ENCODE measurements at places on chromosomes 16 and 17.

GRCh38 chr17:83109793-83110645 is 30.6 kb downstream of the METRNL start:
- DNase-seq = no peak

DNA sequence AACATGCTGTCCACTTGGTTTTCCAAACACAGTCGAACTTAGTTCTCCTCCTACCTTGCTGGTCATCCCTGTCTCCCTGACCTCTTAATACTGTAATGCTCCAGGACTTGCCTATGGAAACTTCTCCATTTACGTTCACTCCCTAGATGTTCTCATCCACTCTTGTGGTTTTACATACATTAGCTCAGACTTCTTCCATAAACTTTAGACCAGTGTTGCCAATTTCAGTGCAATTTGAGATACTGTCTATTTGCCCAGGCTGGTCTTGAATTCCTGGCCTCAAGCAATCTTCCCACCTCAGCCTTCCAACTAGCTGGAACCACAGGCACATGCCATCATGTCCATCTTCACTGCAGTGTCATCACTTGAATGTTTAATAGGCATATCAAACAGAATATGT is 1.5 kb downstream of the MATCAP1 start:
- no peak for DNase-seq

GRCh38 chr17:68572138-68572842 is 28.9 kb downstream of the FAM20A start:
- no peak for DNase-seq

- DNase-seq = no peak
Observed at GRCh38 chr17:69959283-69959682, 115.7 kb upstream of the KCNJ16 start.

- no peak for DNase-seq
Observed at GRCh38 chr17:82963104-82963950, 116.1 kb upstream of the METRNL start.

DNA sequence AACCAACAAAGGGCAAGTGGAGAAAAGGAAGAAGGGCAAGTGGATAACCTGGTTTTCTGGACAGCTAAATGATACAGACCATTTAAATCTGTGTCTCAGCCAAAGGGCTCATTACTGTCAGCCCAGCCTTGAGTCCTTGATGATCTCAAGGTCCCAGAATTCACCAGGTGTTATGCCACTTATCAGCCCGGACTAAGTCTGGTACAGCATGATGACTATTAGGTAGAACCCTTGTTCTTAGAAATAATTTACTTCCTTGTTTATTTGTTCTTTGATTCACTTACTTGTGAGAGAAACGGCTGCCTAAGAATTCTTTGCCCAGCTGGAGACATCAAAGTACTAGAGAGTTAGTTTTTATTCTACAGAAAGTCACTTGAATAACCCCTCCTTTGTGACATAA is 3.5 kb downstream of the PDILT start:
- DNase-seq = no peak

- no peak for DNase-seq
Observed at GRCh38 chr16:9612267-9612666, 520.8 kb downstream of the HAPSTR1 start.

DNA sequence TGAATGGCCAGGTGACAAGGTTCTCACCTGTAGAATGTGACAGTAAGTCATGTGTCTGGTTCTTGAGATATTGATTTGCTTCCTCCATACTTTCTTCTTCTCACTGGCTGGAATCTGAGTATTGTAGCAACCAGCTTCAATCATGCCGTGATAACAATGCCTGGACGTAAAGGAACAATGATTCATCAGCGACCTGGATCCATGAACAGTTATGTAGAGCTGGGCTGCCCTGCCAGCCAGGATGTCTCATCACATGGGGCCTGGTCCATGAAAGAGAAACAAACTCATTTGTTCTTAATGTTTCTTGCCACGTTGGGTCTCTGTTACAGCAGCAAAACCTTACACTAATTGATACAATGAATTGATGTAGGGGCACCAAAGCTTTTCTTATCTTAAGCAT is 627.2 kb downstream of the TOX3 start:
- DNase-seq = no peak

DNA sequence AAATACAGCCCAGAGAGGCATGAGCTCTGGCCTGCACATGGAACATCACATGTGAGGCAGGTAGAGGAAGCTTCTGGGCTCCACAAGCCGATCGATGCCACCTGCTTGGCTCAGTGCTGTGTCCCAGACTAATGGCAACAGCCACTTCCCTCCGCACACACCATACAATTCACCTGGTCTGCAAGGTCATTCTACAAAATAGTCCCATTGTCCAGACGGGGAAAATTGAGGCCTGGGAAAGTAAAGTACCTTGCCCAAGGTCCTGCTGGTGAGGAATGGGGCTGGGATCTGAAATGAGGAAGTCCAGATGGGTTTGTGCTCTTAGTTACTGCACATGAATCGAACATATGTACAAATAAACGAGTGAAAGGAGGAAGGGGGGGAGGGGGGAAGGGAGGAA is 88.0 kb downstream of the LITAF start:
- DNase-seq = no peak

GRCh38 chr16:47528431-47528830 is 67.3 kb downstream of the PHKB start:
- no peak for DNase-seq

- no peak for DNase-seq
Observed at GRCh38 chr16:83802554-83803205, 5.1 kb upstream of the HSBP1 start.

- no peak for DNase-seq
Observed at GRCh38 chr17:37446027-37446426, 39.3 kb downstream of the TADA2A start.

GRCh38 chr16:75044800-75045361 is 46.1 kb downstream of the ZNRF1 start:
- DNase-seq = no peak

DNA sequence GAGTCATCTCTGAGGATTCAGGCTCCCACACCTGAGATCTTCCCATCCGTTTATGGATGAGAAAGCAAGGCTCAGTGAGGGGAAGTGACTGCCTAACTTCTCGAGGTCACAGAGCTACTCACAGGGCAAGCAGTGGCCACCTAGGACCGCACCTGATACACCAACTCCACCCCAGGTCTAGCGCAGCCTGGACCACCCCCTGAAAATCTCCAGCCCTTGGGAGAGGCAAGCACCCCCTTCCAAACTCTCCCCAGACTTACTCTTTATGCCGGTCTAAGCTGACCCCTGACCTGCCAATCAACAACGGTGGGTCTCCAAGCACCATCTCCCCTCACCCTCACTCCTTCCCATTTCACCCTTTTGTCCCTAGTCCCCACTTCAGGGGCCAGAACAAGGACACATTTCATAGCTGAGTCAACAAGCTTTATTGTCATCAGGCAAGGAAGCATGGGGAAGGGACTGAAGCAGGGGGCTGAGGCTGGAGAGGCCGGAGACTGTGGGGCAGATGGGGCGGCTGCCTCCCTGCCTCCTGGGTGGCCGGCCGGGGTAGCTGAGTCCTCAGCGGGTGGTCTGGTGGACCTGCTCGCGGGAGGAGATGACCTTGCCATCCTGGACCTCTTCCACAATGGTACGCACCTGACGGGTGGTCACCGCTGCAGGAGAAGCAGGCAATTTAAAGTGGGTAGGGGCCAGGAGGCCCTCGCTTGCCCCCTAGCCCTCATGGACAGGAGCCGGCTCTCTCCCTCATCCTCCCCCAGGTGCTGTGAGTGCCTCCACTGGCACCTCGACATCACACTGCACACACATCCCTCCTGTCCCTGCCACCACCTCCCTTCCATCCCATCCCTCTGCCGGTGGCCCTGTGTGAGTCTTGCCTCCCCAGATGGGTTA is 5.1 kb downstream of the KRT17 start:
- DNase-seq = no peak

- DNase-seq = peak; percentile 16
Observed at GRCh38 chr16:75074920-75075687, 41.5 kb downstream of the LDHD start.

GRCh38 chr17:33732116-33732515 is 439.0 kb upstream of the ASIC2 start:
- no peak for DNase-seq

DNA sequence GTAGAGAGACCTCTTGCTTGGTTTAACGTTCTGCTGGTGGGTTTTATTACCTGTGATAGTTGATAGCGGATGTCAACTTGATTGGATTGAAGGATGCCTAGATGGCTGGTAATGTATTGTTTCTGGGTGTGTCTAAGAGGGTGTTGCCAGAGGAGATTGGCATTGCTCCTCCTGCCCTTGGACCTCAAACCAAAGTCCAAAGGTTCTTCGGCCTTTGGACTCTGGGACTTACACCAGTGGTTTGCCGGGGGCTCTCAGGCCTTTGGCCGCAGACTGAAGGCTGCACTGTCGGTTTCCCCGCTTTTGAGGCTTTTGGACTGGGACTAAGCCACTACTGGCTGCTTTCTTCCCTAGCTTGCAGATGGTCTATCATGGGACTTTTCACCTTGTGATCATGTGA is 17.5 kb upstream of the TNRC6C start:
- no peak for DNase-seq

GRCh38 chr16:3266873-3267537 is 10.6 kb upstream of the MEFV start:
- no peak for DNase-seq

DNA sequence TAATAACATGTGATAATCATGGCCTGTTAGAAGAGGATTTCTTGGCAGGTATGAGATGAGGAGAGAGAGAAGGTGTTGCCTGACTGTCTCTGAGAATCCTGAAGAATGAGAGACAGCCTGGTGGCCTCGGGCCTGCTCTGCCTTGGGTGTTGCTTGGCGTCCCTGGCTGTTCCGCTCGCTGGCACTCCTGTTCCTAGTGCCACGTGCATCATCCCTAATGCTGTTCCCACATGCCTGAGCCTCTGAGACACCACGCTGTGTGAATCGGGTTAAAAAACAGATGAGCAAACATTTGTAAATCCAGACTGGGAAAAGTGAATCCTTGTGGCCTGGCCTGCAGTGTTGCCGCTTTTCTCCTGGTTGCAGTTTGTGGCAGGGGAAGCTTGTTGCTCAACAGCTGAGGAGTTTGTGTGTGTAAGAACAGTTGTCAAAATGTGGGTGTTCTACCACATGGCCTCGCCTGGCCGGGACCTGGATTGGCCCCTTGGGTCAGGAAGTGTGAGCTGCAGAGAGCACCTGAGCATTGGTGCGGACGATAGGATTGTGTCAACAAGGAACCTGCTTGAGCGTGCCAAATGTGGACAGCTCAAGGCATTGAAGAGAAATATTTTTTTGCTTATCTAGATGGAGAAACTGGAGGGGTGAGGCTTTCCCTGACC is 22.0 kb downstream of the UBN1 start:
- no peak for DNase-seq

DNA sequence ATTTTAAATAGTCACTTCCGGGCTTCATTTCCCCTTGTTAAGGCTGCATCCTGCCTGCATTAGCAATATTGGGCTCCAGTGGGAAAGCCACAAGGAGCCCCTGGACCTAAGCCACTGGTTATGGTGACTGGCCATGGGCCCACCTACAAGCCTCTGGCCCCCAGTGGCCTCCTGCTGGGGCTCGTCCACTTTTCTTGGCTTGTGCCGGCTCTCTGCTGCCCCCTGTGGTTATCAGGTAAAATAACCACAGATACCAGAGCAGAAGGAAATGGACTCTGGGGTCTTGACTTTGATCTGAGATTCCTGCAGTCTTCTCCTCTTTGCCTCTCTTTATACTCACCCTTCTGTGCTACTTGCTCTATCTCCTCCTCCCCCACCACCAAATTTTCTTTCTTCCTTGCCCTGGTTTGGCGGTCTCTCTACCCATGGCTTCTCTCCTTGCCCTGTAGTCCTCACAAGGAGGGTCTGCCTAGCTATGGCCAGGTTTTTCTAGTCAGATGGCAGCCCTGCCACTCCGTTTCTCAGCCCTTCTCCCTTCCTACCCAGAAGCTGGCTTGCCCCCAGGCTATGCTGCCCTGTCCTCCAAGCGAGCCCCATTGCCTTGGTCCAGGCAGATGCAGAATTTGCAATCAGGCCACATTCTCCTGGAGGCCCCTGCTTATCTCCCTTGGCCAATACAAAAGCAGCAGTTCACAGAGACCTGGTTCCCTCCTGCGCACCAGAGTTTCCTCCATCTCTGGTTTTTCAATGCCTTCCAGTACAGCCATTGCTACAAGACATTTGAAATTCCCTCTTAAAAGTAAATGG is 82.9 kb upstream of the RCVRN start:
- DNase-seq = no peak

DNA sequence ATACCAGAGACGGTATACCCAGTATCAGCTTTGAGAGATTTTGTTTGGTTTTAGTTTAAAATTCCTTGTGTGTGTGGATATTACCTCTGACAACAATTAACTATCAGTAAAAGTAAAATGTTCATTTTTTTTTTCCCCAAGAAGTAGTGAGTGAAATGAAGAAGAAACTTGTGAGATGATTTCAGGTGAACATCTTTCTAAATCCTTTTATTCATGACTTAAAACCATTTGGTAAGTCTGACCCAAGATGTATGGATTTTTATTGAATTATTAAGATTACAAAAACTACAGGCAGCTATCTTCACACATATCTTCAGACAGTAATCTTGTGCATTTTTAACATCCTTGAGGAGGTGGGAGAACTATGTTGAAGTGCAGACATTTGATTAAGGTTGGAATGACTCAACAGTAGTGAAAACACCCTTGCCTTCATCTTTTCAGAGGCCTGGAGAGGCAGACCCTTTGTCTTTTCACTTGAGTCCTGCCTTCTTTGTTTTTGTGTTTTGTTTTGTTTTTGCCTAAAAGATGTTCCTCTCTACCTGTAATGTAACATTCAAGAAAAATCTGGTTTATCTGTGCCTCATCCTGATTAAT is 240.3 kb upstream of the TBX2 start:
- DNase-seq = no peak

- DNase-seq = no peak
Observed at GRCh38 chr17:9123594-9124553, 102.6 kb downstream of the NTN1 start.

DNA sequence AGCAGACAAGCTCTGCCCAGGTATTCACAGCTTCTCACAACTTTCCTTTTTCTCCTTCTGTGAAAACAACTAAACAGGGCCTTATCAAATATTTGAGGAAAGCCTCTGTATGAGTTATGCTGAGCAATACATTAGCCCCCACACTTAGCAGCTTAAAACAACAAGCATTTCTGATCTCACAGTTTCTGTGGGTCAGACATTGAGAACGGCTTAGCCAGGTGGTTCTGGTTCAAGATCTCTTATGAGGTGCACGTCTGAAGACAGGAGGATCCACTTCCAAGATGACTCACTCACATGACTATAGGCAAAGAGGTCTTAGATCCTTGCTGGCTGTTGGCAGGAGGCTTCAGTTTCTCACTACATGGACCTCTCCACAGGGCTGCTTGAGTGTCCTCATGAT is 181.4 kb upstream of the WSCD1 start:
- DNase-seq = no peak

DNA sequence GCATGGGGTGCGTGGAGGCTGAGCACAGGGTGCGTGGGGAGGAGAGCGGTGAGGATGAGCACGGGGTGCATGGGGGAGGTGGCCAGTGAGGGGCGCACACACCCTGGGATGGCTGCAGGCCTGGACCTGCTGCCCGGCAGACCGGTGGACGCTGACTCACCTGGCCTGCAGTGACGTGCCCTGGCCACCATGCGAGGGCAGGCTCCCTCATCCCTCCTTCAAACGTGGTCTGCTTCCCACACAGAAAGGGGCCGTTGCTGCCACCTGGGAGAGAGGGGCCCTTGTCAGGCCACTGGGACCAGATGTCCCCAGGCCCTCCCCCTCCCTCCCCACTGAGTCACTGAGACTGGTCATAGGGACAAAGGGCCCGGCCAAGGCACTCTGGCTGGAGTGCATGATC is 20.1 kb upstream of the APRT start:
- no peak for DNase-seq
